Activated CD8-positive, alpha-beta memory T cell treated with anti-CD3 and anti-CD28 coated beads, Interleukin-2, amount 50 U/mL, for 48 hours (primary cell): ENCODE measurements at places on chromosomes 13 and 19.

DNA sequence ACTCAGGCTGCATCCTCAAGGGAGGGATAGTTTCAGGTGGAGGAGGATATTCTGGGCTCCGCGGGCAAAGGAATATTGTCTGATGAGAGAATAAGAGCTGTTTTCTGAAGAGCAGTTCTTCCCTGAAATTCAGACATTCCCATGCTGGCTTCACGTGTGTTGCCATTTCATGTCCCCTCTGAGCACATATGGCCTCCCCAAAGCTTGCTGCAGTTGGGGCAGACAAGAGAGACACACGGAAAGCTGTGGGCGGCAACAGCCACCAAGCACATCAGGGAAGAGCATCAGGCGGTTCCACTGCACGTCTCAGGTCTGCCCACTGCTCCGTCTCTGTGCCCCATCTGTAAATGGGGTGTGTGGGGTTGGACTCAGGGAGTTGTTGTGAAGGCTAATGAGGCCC is 247.5 kb upstream of the TSHZ3 start:
- no peak for DNase-seq

DNA sequence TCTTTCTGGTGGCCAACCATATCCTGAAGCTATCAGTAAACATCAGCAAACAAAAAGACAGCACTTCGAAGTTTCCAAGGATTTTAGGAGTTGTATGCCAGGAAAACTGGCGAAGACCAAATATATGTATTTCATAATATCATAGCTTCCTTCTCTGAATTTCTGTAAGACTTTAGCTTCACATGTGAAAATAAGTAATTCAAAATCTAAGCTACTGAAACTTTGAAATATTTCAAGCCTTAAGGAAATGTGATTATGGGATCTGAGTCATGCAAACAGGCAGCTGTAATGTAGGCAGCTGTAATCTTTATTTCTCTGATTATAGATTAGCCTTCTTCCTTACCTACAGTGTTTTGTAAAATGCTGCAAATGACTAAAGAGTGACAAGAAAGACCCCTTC is 70.7 kb upstream of the ANKRD10 start:
- DNase-seq = no peak

- no peak for DNase-seq
These were observed 53.9 kb upstream of the MTIF3 start for GRCh38 chr13:27504128-27504867.

DNA sequence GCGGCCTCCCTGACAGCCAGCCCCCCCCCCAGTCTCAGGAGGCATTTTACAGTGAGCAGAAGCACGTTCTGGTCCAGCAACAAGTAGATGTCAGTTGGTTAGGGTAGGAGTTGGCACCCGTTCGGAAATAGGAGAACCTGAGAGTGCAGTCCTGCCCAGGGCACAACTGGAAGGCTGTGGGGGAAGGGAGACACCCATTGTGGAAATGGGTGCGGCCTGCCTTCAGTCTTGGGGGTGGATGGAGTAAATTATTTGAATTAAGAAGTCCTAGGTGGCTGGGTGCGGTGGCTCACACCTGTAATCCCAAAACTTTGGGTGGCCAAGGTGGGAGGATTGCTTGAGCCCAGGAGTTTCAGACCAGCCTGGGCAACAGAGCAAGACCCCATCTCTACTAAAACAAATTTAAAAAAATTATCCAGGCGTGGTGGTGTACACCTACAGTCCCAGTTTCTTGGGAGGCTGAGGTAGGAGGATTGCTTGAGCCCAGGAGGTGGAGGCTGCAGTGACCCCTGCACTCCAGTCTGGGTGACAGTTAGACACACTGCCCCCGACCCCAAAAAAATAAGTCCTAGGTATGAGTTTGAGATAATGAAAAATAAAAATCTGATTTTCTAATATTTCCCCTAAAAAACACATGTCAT is 1.2 kb downstream of the CIRBP start:
- DNase-seq = no peak

- DNase-seq = no peak
These were observed 8.8 kb downstream of the EDNRB start for GRCh38 chr13:77909827-77910226.

DNA sequence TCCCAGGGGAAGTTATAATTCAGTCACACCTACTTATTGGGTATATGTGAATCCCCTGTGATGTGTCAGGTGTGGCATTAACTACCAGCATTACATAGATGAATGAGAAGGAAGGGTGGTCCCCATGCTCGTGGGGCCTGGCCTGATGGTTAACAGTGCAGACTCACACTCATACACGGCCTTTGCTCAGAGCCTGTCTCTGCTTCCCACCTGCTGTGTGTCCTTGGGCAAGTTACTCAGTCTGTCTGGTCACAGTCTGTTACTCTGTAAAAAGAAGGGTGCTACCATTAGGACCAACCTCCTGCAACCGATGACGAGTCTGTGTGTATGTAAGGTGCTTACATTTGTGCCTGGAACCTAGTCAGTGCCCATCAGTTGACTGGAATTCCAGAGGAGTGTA is 23.8 kb downstream of the SAFB start:
- DNase-seq = no peak
